ENCODE measurements at places on chromosomes 7 and 10. TPM values are rescaled to one million over a fixed set of nuclear protein-coding genes. Genes with fewer than 3 reads are reported as not detected.
A peak's percentile ranks its signal among the peaks of the same experiment; 100 is the strongest.

DNA sequence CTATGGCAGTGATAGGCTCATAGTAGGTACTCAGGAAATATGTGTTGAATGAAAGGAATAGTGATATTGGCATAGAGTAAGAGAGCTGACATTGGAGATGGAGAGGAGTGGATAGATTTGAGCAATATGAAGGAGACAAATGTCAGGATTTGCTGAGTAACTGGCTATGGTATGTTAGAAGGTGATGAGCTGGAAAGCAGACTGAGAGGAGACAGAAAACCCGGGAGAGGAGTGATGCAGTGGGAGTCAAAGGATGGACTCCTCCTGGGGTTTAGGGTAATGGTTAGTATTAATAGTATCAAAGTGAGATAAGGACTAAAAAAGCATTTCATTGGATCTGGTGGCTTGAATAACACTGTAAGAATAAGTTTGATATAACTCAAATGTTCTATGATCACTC is 64.8 kb downstream of the CD36 start:
- H3K27ac ChIP-seq = no peak overlapping the region
- H3K27me3 ChIP-seq = no peaks in the 10 kb centered on the region
- H3K4me1 ChIP-seq = peaks cover 7% of the 10 kb centered on the region
- no peak overlapping the region for H3K4me3 ChIP-seq

DNA sequence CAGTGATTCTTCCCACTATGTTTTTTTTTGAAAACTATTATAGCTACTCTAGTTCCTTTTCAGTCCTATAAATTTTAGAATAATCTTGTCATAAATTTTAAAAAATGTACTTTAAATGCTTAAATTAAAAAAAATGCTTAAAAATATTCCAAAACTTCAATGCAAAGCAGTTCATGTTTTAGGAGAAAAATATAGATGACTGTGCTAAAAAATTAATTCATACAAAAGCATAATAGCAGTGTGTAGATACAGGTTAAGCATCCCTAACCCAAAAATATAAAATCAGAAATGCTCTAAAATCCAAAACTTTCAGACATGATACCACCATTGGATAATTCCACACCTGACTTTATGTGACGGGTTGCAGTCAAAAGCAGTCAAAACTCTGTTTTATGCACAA is 12.8 kb downstream of the STEAP4 start:
- no peaks in the 10 kb centered on the region for H3K4me1 ChIP-seq
- H3K27ac ChIP-seq = no peak overlapping the region
- no peaks in the 10 kb centered on the region for H3K27me3 ChIP-seq

The PLAU gene
- polyA plus RNA-seq = 9.6 TPM

- no peaks in the 10 kb centered on the region for H3K36me3 ChIP-seq
- H3K27me3 ChIP-seq = no peaks in the 10 kb centered on the region
Measured at GRCh38 chr7:47653550-47654411, 71.9 kb upstream of the TNS3 start.

DNA sequence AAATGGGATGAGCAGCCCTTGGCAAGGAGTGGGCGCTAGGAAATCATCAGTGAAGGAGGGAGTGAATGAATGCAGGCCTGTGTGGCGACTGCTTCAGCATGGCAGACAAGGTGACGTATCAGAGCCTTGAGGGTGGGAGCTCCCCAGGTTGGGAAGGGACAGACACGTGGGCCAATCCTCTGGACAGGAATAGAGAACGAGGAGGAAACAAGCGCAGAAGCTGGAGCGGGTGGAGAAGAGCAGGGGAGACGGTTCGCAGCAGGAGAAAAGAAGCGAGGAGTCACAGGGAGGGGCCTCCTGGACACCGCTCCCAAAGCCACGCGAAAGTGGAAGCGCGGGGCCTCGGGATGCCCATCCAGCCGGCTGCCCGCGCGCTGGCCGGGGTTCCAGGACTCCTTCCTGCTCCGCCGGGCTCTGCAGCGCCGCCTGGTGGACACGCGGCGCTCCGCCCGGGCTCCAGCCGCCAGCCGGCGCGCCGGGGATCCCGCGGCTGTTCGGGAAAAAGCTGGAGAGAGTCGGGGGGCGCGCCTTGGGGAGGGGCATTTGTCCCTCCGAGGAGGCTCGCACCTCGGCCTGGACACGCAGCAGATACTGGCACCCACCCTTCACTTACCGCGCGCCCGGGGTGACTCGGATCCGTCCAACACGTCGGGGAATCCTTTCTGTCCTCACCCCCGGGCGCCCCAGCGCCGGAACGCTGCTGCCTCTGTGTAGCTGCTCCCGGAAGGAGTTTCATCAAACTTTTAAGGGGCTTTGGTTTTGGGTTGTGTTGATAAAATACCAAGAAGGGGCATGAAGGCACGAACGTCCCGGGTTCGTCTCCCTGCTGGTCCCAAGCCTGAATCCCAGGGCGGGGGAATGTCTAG is 6.3 kb downstream of the ZNF503 start:
- peak overlapping the region; percentile 99 for H3K27ac ChIP-seq
- peaks cover 37% of the 10 kb centered on the region for H3K4me1 ChIP-seq
- peak; percentile 54 for DNase-seq
- peak overlapping the region; percentile 92 for H3K4me3 ChIP-seq
- H3K27me3 ChIP-seq = no peaks in the 10 kb centered on the region
- H3K36me3 ChIP-seq = peaks cover 13% of the 10 kb centered on the region

- no peaks in the 10 kb centered on the region for H3K36me3 ChIP-seq
- no peak for DNase-seq
- no peaks in the 10 kb centered on the region for H3K27me3 ChIP-seq
- no peak overlapping the region for H3K4me3 ChIP-seq
- peaks cover 5% of the 10 kb centered on the region for H3K4me1 ChIP-seq
Measured at GRCh38 chr10:126945351-126946030, 40.3 kb downstream of the DOCK1 start.

DNA sequence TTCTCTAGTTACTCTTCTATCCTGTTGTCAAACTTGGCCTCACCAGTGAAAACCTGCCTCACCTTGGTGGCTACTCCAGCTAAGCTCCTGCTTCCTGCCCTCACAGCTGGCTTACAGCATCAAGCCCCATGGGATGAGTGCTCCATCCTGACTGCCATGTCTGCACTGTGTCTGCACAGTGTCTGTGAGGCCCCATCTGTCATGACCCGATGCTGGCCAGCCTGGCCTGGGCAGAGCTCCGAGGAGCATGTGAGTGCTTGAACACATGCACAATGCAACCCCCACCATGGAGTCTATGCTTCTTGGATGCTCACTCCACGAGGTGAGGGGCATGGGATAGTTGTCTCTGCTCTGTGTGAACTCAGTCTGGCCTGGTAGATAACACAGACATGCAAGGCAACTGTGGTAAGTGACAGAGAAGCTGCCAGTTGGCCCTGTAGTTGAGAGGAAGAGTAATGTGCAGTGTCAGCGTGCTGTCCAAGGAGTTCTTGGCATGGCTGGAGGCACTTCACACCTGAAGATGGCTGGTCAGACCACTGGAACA is 207.1 kb upstream of the ZNF32 start:
- H3K4me3 ChIP-seq = no peak overlapping the region
- H3K36me3 ChIP-seq = no peaks in the 10 kb centered on the region
- no peak overlapping the region for H3K27ac ChIP-seq
- no peaks in the 10 kb centered on the region for H3K27me3 ChIP-seq

GRCh38 chr7:150686030-150686631 is 625 bp downstream of the GIMAP2 start:
- no peaks in the 10 kb centered on the region for H3K27me3 ChIP-seq
- peaks cover 23% of the 10 kb centered on the region for H3K36me3 ChIP-seq
- DNase-seq = no peak
- peaks cover 6% of the 10 kb centered on the region for H3K4me1 ChIP-seq
- H3K4me3 ChIP-seq = peak overlapping the region; percentile 47

The NKX2-3 gene
- 1.1 TPM for polyA plus RNA-seq

DNA sequence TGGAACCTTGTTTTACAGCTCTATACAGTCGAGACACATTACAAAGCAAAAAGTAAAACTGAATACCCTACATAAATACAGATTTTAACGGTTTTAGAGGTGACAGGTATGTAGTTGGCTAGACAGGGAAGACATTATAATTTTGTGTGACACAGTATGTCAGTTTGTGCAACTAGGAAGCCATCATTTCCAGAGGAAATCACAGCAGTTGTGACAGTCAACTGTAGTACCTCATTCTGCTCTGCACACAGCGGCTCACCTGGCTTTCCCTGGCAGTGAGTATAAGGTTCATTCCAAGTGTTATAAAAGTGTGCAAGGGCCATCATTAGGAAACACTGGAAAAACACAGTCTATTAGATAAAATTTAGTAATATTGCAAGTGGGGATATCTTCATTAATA is 501.6 kb upstream of the PHF14 start:
- no peak overlapping the region for H3K4me3 ChIP-seq
- H3K4me1 ChIP-seq = no peaks in the 10 kb centered on the region
- no peaks in the 10 kb centered on the region for H3K27me3 ChIP-seq
- no peak overlapping the region for H3K27ac ChIP-seq

GRCh38 chr7:98788966-98789365 is 80.8 kb downstream of the TMEM130 start:
- H3K4me1 ChIP-seq = no peaks in the 10 kb centered on the region
- H3K27ac ChIP-seq = no peak overlapping the region
- H3K36me3 ChIP-seq = no peaks in the 10 kb centered on the region
- H3K27me3 ChIP-seq = peaks cover 3% of the 10 kb centered on the region

GRCh38 chr10:72068126-72068765 is 20.1 kb downstream of the SPOCK2 start:
- H3K27ac ChIP-seq = no peak overlapping the region
- H3K27me3 ChIP-seq = no peaks in the 10 kb centered on the region
- no peaks in the 10 kb centered on the region for H3K4me1 ChIP-seq
- DNase-seq = no peak

DNA sequence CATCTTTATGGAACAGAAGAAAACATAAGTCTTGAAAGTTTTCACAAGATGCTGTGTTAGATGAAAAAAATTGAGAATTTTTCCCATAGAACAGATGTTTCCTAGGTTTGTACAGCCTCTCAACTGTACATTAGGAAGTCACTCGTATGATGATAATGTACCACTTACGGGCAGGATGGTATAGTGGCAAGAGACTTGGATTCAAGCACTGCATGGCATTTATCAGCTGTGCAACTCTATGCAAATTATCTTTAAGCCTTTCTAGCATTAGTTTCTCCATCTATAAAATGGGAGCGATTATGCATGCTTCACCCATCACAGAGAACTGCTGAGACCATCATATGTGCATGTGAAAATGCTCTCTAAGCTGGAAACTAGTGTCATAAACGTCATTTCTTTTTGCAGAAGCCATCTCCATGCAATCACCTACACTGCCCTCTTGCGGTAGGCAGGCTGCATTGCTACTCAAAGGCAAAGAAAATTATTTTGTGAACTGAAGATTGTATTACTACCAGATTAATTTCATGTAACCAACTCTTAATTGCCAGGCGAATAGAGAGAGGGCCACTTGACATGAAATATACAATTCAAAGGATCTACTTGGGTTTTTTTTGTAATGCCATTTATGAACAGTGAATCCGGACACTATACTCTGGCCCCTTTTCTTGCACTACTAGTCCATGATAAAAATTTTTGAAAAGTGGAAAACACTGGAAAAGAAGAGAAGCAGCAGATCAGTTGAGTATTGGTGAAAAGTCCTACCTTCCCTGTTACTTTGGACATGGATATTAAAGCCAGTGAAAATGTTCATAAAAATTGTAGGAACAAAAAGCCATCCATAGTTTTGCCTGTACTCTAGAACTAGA is 102.3 kb downstream of the JAZF1 start:
- no peak overlapping the region for H3K27ac ChIP-seq
- H3K4me1 ChIP-seq = no peaks in the 10 kb centered on the region
- no peak overlapping the region for H3K4me3 ChIP-seq
- H3K27me3 ChIP-seq = no peaks in the 10 kb centered on the region
- DNase-seq = peak; percentile 41

DNA sequence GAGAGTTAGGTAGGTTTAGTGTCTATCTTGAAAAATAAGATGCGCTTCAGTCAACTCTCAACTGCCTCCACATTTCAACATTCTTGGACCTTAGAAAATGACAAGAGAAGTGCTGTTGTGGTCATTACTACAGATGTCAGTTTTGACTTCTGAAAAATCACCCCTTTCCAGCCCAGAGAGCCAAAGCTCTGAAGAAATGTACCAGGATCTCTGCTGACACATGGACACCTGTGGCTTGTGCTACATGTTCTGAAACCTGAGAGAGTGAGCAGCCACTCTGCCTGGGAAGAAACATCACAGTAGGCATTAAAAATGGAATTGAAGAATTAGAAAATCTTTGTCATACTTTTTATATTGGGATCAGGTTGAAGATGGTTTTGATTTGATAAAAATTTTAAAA is 35.9 kb upstream of the FEZF1 start:
- no peaks in the 10 kb centered on the region for H3K4me1 ChIP-seq
- H3K27me3 ChIP-seq = no peaks in the 10 kb centered on the region
- no peak for DNase-seq
- no peak overlapping the region for H3K27ac ChIP-seq

The CYP2C19 gene
- polyA plus RNA-seq = 0.31 TPM

The SEPTIN7 gene
- 116 TPM for polyA plus RNA-seq

- DNase-seq = peak; percentile 73
- H3K4me3 ChIP-seq = no peak overlapping the region
- H3K36me3 ChIP-seq = no peaks in the 10 kb centered on the region
- no peaks in the 10 kb centered on the region for H3K27me3 ChIP-seq
- no peak overlapping the region for H3K27ac ChIP-seq
- peaks cover 7% of the 10 kb centered on the region for H3K4me1 ChIP-seq
Measured at GRCh38 chr7:31192986-31193385, 140.9 kb downstream of the ADCYAP1R1 start.

DNA sequence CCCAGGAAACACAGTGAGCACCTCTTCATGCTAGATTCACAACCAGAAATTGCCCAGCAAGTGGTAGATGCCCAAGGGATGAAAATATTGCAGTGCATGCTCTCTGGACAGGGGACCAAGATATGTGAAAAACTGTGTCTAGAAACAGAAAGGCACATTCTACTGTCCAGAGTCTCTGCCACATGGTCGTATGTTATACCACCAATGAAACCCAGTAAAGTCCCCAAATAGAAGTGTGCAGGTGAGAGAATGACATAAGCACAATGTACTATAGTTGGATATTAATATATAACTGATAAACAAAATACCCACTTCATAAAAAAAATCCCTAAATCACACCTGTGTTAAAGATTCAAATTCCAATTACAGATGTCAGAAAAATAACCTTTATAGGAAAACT is 43.8 kb downstream of the RASGEF1A start:
- no peak for DNase-seq
- H3K4me3 ChIP-seq = no peak overlapping the region
- no peaks in the 10 kb centered on the region for H3K36me3 ChIP-seq
- peaks cover 52% of the 10 kb centered on the region for H3K27me3 ChIP-seq
- no peaks in the 10 kb centered on the region for H3K4me1 ChIP-seq

- no peak overlapping the region for H3K27ac ChIP-seq
- no peaks in the 10 kb centered on the region for H3K36me3 ChIP-seq
- H3K4me3 ChIP-seq = no peak overlapping the region
- H3K4me1 ChIP-seq = no peaks in the 10 kb centered on the region
Measured at GRCh38 chr7:14626076-14626475, 276.5 kb downstream of the DGKB start.

- no peak overlapping the region for H3K27ac ChIP-seq
- no peak for DNase-seq
- H3K4me1 ChIP-seq = peaks cover 58% of the 10 kb centered on the region
- no peaks in the 10 kb centered on the region for H3K36me3 ChIP-seq
Measured at GRCh38 chr10:114648368-114648767, 9.7 kb downstream of the ABLIM1 start.
